ENCODE measurements at places on chromosomes 16 and 17.

GRCh38 chr16:4101421-4102219 lies 14.6 kb downstream of the ADCY9 start:
- DNase-seq: peak; percentile 74

DNA sequence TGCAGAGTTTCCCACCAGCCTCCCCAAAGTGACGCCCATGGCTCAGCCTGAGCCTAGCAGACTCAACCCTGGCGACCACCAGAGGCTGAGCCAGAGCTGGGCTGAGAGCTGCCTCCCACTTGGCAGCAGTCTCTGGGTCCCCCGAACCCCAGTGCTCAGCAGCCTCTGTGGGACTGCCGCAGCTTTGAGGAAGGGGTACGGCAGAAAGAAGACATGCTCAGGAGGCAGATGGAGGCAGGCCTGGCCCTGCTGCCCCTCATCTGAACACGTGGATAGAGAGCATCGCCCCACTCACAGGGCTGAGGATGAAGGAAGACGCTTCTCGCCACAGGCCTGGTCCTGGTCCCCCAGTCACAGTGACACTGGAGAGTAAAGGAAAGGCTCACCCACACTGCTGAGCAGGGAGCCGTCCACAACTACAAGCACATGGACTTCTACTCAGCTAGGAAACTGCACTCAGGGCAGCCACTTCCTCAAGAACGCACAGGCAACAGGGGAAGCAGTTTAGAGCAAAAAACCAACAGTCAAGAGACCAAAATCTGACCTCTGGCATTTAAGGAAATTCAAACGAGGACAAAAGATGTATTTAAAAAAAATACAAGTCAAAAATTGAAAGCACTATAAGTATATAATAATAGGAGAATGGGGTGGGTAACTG lies 45.2 kb upstream of the GSG1L start:
- no peak for DNase-seq

DNA sequence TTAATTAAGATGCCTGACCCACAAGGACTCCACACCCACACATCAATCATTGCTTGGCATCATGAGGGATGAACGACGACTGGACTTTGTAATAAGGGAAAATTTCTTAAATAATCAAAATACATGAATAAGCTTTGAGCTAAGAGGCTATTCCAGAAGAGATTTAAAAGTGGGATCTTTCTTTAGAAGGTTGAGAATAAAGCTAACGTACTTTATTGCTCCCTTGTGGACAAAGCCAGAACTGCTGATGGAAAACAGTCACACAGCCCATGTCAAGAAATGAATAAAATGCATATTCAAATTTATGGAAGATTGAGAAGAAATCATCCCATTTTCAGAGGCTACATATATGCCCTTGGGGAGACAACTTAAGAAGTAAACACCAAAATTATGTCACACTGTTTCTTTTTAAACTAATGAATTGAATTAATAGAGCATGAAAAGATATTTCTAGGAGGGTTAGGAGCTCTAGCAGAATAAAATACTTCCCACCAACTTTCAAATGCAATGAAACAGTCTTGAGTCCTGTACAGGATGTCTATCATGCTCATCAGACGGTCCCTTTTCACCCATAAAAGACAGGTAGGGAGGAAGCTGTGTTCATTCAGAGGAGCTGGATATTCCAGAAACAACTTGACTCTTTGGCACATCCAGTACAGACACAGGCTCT lies 60.2 kb upstream of the PHOSPHO1 start:
- no peak for DNase-seq

DNA sequence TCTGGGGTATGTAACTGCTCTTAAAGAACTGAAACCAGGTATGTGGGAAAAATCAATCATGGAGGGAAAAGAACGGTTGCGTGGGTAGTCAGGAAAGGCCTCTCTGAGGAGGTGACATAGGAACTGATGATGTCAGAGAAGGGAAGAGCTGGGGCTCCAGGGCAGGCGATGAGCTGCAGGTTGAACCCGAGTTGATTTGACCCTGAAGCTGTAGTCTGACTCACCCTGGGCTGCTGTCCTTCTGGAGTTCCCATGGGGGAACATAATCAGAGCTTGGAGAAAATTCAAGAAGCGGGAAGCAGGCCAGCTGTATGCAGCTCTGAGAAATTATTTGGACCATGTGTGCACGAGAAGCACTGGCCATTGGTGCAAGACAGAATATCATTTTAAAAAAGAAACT lies 16.7 kb downstream of the SLC6A2 start:
- DNase-seq: peak; percentile 23

GRCh38 chr16:84507011-84507982 lies 2.8 kb upstream of the MEAK7 start:
- peak; percentile 65 for DNase-seq

GRCh38 chr16:53958341-53958880 lies 254.5 kb downstream of the FTO start:
- DNase-seq: no peak

DNA sequence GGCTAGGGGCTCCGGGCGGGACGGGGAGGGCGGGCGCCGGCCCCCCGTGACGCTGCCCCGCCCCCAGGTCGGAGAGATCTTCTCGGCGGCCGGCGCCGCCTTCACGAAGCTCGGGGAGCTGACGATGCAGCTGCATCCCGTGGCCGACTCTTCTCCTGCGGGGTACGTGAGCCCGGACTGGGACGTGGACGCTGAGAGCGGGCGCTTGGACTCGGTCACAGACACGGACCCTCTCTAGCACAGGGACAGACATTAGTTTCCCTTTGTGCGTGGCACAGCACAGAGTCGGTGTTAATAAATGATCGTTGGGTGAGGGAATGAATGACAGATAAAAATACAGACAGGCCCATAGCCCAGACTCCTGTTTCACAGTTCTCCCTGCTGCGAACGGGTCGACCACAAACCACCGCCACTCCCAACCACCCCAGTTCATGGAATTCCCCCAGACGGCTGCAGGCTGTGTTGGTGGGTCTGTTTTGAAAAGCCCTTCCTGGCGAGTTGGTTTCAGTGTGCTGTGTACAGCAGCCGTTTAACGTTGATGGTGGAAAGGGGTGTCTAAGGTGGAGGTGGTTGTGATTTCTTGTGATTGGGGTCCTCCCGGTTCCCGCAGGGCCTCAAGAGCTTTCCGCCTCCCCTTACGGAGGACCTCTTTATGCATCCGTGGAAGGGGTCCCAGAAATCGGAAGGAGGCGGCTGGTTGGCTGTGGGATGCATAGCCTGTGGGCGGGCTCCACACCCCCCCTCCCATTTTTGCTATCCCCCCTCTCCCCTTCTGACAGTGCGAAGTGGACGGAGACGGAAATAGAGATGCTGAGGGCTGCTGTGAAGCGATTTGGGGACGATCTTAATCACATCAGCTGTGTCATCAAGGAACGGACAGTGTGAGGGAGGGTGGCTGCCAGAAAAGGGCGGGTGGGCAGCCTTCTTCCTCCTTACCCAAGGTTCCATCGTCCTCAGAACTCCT lies 2.9 kb downstream of the RNASEK start:
- DNase-seq: no peak

GRCh38 chr17:51200295-51200694 lies 34.1 kb downstream of the NME2 start:
- DNase-seq: no peak

DNA sequence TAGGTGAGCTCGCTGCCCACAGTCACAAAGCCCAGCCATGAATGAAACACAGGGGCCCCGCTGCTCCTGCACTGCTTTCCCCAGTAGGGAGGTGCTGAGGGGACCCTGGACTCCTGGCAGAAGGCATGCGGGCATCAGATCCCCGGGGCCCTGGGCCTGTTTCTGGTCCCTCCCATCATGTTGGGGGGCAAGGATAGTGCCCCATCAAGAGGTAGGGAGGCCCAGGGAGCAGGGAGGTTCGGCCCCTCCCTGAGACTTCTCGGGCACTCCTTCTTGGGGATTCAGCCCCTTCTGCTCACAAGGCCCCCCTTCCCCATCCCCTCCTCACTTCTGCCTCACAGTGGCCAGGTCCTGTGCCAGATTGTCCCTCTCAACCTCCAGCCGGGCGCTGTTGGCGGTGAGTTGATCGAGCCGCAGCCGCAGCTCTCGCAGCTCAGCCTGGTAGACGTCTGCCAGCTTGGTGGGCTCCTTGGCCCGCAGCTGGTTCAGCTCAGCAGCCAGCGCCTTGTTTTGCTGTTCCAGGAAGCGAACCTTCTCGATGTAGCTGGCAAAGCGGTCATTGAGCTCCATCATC lies 515 bp downstream of the GFAP start:
- DNase-seq: peak; percentile 10

DNA sequence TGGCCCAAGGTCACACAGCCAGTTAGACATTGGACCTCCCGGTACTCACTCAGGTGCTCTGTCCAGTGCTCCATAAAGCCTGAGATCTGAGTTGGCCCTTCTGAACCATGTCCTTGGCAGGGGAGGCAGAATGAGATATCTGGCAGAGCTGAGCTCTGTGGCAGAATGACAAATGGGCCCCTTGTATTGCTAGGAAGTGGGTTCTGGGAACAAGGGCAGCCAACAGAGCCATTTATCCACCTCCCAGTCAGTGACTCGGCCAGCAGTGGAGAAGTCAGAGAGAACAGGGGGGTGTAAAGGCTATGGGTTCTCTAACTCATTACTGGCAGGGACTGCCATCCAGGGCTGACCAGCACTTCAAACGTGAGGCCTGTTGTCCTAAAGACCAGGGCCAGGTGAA lies 117.1 kb upstream of the NLRP1 start:
- DNase-seq: no peak

- DNase-seq: no peak
These were observed 303.8 kb downstream of the HS3ST3B1 start for GRCh38 chr17:14604591-14605266.

GRCh38 chr17:2025220-2025621 lies at the start of gene RTN4RL1:
Gene RTN4RL1, minus strand, starts transcription at chr17:2025334. Its CDS starts 469 bp downstream, at chr17:2024865.
- DNase-seq: peak; percentile 81

GRCh38 chr17:50261051-50261915 lies 13.0 kb upstream of the TMEM92 start:
- no peak for DNase-seq

DNA sequence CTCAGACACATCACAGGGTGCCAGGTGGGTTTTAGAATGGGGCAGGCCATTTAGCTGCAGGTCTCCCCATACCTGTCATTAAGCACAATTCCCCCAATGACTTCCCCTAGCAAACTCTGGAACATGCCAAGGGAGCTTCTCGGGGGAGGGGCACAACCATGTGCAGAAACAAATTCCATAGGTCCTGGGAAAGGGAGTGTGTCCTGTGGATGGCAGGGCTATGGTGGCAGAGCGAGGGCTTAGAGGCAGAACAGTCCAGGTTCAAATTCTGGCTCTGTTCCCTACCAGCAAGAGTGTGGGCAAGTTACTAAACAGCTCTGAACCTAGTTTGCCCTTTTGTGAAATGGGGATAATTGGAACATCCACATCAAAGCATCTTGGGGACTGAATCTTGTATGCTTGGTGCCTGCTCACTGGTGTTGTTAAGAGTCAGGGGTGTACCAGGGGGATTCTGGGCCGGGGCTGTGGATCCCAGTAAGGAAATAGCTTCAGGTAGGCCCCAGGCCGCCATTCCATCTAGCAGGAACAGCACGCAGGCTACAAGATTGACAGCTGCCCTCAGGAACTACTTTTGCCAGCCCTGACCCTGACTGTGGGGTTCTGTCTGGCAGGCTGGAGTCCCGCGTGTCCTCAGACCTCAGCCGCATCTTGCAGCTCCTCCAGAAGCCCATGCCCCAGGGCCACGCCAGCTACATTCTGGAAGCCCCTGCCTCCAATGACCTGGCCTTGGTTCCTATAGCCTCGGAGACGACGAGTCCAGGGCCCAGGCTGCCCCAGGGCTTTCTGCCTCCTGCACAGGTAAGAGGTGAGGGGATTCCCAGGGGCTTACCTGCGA lies 5.6 kb upstream of the DCAF7 start:
- DNase-seq: peak; percentile 42

- DNase-seq: no peak
These were observed 2.6 kb downstream of the CACNA1H start for GRCh38 chr16:1155353-1156054.

DNA sequence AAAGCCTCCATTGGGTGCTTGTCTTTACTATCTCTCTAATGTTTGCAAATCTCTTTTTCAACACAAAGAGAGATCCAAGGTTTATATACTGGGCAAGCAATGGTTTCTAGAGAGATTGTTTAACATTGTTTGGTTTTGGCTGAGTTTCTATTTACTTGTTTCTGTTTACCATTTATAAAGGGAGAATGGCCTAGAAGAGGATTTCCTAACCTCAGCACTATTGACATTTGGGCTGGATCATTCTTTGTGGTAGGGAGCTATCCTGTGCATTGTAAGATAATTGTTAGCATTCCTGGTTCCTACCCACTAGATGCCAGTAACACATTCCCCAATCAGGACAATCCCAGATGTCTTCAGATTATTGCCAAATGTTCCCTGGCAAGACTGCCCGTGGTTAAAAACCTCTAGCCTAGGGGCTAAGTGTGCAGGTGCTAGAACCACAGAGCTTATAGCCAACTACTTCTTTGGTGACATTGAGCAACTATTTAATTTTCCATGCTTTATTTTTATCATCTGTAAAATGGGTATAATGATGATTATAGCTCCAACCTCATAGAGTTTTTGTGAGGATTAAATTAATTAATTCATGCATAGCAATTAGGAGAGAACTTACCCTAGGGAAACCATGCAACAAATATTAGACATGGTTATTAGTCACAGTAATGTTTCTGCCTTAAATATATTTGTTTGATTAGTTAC lies 413.9 kb upstream of the MAF start:
- DNase-seq: no peak

GRCh38 chr17:75679706-75680211 lies 12.6 kb downstream of the SAP30BP start:
- no peak for DNase-seq

GRCh38 chr17:72392056-72393010 lies 271.5 kb downstream of the SOX9 start:
- no peak for DNase-seq

GRCh38 chr17:69066482-69066881 lies 5.8 kb upstream of the ABCA9 start:
- DNase-seq: no peak

GRCh38 chr16:83520596-83520995 lies 287.2 kb upstream of the HSBP1 start:
- no peak for DNase-seq

GRCh38 chr16:84054271-84054670 lies 11.7 kb upstream of the SLC38A8 start:
- no peak for DNase-seq

- DNase-seq: no peak
These were observed 154.2 kb downstream of the PITPNC1 start for GRCh38 chr17:67531291-67531690.

DNA sequence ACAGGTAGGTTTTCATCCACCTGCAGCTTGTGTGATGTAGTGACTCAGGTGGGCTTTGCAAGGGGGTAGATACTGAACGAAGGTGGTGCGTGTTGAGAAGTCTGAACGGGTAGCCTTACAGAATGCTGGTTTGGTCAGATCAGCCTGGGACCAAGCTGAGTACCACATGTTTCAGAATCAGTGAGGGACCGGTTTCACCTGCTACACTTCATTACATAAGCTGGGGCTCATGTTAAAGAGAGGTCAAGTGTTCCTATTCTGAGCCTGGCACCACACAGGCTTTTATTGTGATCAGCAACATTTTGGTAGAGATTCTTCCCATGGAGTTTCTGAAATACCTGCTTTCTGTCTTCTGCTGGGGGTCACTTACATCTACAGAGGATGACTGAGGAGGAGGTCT lies 207.4 kb upstream of the EEF2KMT start:
- no peak for DNase-seq
